ENCODE measurements at places on chromosomes 3 and 15.

DNA sequence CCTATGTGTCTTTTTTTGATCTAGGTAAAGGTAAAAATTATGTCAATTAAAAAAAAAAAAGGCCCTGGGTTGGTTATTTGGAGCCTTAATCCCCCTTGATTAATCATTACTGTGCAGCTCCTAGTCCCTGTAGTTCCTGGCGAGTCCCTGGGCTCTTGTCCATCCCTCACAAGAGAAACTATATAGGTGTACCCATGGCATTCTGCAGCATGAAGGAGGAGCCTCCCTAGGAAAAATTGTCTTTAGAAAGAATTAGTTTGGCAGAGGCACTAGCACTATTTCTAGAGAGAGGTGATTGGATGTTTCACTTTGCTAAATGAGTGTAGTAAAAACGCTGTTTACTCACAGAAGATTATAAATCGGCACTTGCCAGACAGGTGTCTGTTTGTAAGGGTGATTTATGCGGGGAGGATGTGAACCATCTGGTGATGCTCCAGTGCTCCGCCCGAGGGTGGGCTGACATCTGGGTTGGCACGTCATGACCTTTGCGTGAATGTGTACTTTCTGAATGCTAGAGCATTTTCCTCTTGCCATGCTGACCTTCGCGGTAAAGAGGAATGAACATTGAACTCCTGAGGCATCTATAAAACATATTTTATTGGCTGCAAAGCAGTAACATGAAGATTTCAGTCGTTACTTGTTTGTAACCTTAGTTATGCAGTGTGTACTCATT is 12.6 kb downstream of the PLCL2 start:
- no peak for DNase-seq

GRCh38 chr3:77001062-77001701 is 38.7 kb upstream of the ROBO2 start:
- DNase-seq, result no peak

DNA sequence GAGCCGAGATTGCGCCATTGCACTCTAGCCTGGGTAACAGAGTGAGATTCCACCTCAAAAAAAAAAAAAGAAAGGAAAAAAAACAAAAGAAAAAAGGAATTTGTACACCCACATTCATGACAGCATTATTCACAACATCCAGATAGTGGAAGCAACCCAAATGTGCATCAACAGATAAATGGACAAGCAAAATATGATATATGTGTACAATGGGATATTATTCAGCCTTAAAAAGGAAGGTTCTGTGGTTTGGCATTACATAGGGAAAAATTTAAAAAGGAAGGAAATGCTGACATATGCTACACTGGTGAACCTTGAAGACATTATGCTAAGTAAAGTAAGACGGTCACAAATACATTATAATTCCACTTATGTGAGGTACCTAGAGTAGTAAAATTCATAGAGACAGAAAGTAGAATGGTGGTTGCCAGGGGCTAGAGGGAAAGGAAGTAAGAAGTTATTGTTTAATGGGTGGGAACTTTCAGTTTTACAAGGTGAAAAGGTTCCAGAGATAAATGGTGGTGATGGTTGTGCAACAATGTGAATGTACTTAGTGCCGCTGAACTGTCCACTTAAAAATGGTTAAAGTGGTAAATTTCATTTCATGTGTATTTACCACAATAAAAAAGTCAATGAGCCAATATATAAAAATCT is 118.5 kb downstream of the MYLK start:
- DNase-seq, result no peak

- DNase-seq, result no peak
These were observed 10.8 kb upstream of the ATP13A5 start for GRCh38 chr3:193389335-193389734.

DNA sequence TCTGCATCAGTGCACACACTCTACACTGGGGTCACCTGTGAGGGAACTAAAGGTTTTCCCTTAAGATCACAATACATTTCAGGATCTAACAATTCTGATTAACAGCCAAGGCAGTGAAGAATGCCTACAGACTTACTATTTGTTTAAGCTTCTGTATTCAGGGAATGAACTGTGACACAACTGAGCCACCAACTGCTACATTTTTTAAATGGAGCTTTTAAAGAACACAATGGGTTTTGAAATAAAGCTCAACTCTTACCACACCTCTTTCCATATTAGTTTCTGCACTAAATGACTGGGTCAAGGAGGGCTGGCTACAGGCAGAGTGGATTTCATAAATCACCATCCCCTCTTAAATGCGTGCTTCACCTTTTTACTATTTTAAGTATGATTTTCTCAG is 100.2 kb downstream of the TMCC1 start:
- no peak for DNase-seq

- DNase-seq, result peak; percentile 23
These were observed 1.1 kb downstream of the PIAS1 start for GRCh38 chr15:68055224-68055705.

GRCh38 chr3:17742102-17742879 is at the start of gene TBC1D5:
Gene TBC1D5, minus strand, starts transcription at chr3:17742631. Its CDS starts 234,061 bp downstream, at chr3:17508570.
- DNase-seq, result peak; percentile 86

- DNase-seq, result peak; percentile 4
These were observed 17.1 kb downstream of the CHST13 start for GRCh38 chr3:126540951-126541627.

DNA sequence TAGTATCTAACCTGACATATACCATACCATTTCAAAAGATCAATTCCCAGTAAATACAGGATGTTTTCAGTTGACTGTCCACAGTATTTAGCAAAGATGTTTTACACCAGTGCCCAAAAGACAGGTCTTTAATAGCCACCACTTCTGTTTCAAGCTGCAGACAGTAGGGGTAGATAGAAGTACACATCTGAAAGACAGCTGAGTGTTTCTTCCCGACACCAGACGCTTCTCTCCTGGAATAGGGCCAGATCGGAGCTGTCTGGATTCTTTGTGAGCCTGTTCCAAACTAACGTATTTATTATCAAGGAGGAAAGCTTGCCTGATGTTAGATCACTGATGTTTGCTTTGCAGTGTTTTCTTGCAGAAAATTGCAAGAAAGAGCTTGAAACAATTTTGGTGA is 136.1 kb upstream of the RBMS3 start:
- no peak for DNase-seq

GRCh38 chr3:128487813-128488635 is 5.0 kb downstream of the GATA2 start:
- DNase-seq, result no peak

DNA sequence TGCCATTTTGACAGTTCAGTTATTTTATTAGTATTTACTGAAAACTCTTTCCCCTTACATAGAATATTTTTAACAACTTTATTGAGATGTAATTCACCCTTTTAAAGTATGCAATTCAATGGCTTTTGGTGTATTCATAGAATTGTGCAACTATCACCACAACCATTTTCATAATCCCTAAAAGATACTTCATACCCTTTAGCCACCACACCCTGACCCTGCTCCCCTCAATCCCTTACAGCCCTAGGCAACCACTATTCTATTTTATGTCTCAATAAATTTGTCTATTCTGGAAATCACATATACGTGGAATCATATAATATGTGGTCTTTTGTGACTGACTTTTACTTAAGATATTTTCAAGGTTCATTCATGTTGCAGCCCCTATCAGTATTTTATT is 29.7 kb downstream of the TEX9 start:
- DNase-seq, result no peak

DNA sequence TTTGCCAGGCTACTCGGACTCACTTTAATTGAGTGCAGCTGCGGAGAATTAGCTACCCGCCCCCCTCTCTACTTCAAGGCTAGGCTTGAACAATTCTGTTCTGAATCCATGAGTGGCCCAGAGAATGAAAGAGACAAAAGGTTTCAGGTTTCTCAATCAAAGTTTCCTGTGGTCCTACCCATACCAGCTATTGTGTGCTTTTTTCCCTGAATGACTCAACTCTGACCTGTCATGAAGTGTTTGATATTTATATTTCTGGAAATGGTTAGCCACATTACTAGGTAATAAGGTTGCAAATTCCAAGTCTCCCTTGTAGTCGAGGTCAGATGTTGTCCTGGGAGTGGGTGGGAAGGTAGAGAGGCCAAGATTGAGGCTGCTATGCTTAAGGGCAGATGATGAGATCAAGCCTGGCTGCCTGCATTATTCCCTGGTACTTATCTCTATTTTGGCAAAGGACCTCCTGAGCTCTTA is 392.7 kb upstream of the TBL1XR1 start:
- no peak for DNase-seq

DNA sequence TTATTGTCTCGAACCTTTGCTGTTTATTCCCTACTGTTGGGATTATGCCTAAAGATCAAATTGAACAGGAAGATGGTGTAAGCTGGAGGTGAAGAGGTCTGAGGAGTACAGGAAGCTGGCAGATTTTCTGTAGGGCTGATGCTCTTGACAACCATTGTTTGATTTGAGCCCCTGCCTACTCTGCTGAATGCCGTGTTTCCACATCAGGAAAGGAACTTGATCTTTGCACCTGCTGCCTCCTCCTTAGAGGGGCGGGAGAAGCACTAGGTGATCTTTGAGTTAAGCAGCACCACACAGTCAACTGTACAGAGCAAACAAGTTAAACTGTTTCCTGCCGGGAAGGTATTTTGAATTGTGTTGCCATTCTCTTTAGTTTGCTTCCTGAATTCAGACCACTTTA is 364.6 kb upstream of the EPHA6 start:
- no peak for DNase-seq

- DNase-seq, result no peak
These were observed 51.2 kb upstream of the SAMMSON start for GRCh38 chr3:69948246-69948862.

DNA sequence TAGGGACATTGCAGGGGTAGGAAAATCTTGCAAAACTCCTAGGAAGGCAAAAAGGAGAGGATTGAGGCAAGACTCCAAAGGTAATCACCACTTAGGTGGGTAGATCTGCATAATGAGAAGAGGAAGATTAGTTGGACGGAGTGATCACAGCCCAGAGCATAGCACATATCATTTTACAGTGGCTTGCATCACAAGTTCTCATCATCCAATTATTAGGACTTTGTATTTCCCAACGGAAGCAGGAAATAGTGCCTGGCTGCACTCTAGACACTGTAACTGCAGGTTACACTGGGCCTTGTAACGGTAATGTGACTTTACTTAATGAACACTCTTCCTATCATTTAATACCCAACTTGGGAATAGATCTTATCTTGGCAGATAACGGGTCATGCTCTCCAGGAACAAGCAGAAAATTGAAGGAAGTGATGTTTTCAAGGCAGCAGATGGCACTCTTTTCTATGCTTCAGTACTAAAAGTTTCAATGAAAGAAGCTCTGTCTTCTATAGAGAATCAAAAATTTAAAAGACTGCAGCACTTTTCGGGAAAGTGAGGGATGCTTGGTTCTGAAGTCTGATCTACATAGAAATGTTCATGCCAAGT is 101.9 kb upstream of the KCNMB2 start:
- DNase-seq, result no peak

- no peak for DNase-seq
These were observed 231.2 kb downstream of the MBNL1 start for GRCh38 chr3:152499791-152500385.

GRCh38 chr3:31142139-31142538 is 247.7 kb upstream of the GADL1 start:
- DNase-seq, result no peak

- DNase-seq, result no peak
These were observed 87.3 kb upstream of the PRR23E start for GRCh38 chr3:127105587-127105986.

GRCh38 chr3:23938688-23939087 is 6.4 kb upstream of the NR1D2 start:
- DNase-seq, result no peak

Measured in activated CD4-positive, alpha-beta T cell treated with anti-CD3 and anti-CD28 coated beads for 1 hour (primary cell).